ENCODE measurements at places on chromosomes 5 and 9.
A peak's percentile ranks its signal among the peaks of the same experiment; 100 is the strongest.

DNA sequence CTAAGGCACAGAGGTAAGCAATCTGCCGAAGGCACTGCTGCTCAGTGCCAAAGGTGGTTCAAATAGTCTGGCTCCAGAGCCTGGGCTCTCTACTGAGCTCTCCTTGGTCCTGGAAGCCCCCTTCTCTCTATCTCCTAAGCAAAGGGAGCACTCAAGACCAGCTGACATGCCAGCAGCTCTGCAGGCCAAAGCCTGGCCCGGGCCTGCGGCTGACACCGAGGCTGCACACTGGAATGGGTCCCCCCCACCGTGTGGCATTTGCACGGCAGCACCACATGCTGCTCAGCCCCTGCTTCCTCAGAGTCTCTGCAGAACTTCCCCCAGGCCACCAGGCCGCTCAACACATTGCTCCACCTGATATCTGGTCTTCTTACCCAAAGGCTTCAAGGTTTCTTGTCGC lies 57.8 kb upstream of the GOLPH3 start:
- no peak for DNase-seq
- H3K36me3 ChIP-seq: peaks cover 66% of the 10 kb centered on the region
- H3K27ac ChIP-seq: no peak overlapping the region
- no peaks in the 10 kb centered on the region for H3K27me3 ChIP-seq

DNA sequence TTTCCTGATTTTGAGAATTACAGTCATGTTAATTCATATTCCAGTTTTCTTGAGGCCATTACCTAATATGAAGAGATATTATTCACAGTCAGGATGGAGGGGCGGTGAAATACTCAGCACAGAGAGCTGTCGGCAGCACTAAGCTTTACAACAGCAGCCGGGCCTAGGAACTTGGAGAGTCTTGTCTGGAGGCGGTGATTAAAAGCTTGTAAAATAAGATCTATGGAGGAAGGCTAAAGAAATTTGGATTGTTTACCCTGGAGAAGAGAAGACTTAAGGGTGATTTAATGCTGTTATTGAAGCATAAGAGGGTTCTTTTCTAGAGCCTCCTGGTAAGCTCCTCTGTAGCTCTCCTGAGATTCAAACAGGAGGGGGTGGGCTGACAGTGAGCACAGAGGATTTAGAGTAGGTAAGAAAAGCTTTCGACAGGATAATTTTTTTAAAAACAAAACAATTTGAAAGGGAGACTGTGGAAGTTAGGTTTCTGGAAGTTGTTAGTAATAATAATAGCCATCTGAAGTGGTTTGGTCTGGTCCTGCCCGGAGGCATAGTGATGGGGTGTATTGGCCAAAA lies 406.3 kb upstream of the ADAMTSL1 start:
- no peak overlapping the region for H3K4me3 ChIP-seq
- no peaks in the 10 kb centered on the region for H3K36me3 ChIP-seq
- H3K27ac ChIP-seq: no peak overlapping the region
- DNase-seq: no peak
- no peaks in the 10 kb centered on the region for H3K27me3 ChIP-seq
- H3K4me1 ChIP-seq: no peaks in the 10 kb centered on the region

DNA sequence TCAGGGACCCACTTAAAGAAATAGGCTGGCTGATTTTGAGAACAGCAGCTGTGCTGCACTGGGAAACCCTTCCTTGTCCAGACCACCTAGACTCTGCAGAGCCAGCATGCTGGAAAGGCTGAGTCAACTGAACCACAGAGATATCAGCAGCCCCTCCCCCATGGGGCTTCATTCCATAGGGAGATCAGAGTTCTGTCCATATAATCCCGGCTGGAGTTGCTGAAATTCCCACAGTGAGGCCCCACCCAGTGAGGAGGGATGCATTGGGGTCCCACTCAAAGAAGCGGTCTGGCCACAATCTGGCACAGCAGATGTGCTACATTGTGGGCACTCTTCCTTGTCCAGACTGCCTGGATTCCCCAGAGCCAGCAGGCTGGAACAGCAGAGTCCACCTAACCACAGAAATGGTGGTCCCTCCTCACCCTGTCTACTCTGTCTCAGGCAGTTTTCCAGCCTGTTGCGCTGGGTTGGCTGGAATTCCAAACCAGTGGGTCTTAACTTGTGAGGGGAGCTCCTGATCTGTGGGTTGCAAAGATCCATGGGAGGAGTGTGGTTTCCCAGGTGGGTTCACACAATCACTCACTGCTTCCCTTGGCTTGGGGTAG lies 127.1 kb downstream of the RNF180 start:
- DNase-seq: no peak
- no peaks in the 10 kb centered on the region for H3K27me3 ChIP-seq
- no peaks in the 10 kb centered on the region for H3K36me3 ChIP-seq
- H3K27ac ChIP-seq: no peak overlapping the region
- no peak overlapping the region for H3K4me3 ChIP-seq
- H3K4me1 ChIP-seq: no peaks in the 10 kb centered on the region

DNA sequence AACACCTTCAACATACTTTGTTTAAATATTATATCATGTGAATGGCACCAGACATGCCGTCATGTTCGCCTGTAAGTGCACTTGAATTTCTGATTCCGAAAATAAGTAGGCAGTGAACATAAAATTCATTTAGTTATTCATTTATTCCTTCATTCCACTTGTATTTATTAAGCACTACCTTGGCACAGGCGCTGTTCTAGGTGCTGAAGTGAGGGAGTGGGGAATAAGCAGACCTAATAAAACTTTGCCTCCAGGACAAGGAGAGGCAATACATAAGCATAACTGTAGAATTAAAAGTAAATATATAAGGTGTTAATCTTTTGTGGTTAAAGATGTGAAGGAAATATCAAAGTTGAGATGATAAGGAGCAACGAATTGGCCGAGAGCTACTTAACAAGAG lies 297.4 kb downstream of the TENT4A start:
- H3K36me3 ChIP-seq: no peaks in the 10 kb centered on the region
- H3K27ac ChIP-seq: no peak overlapping the region
- H3K4me1 ChIP-seq: no peaks in the 10 kb centered on the region
- no peak for DNase-seq
- no peak overlapping the region for H3K4me3 ChIP-seq

GRCh38 chr9:96022445-96023051 lies 147.1 kb downstream of the ERCC6L2 start:
- DNase-seq: peak; percentile 36
- H3K27ac ChIP-seq: peak overlapping the region; percentile 70
- peak overlapping the region; percentile 30 for H3K4me3 ChIP-seq

GRCh38 chr5:36606036-36606427 lies 374 bp upstream of the SLC1A3 start:
- no peak overlapping the region for H3K4me3 ChIP-seq
- no peaks in the 10 kb centered on the region for H3K4me1 ChIP-seq
- DNase-seq: no peak
- no peaks in the 10 kb centered on the region for H3K27me3 ChIP-seq

DNA sequence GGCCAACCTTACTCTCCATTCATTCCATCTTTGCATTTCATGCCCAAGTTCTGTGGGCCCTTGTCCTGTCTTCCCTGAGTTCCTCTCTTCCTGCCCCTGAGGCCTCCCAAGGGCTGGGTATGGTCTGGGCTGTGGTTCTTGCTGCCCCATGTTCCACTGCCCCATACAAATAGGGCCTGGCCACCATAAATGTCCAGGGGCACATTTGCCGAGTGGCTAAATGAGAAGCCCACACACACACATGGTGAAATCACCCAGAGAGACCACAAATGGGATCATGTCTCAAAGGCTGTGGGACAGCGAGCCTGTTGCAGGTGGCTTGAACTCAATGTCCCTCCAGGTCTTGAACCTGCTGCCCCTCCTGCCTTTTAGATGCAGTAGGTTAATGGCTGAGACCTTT lies 1.2 kb downstream of the TIFAB start:
- H3K27me3 ChIP-seq: no peaks in the 10 kb centered on the region
- DNase-seq: no peak
- H3K36me3 ChIP-seq: no peaks in the 10 kb centered on the region

DNA sequence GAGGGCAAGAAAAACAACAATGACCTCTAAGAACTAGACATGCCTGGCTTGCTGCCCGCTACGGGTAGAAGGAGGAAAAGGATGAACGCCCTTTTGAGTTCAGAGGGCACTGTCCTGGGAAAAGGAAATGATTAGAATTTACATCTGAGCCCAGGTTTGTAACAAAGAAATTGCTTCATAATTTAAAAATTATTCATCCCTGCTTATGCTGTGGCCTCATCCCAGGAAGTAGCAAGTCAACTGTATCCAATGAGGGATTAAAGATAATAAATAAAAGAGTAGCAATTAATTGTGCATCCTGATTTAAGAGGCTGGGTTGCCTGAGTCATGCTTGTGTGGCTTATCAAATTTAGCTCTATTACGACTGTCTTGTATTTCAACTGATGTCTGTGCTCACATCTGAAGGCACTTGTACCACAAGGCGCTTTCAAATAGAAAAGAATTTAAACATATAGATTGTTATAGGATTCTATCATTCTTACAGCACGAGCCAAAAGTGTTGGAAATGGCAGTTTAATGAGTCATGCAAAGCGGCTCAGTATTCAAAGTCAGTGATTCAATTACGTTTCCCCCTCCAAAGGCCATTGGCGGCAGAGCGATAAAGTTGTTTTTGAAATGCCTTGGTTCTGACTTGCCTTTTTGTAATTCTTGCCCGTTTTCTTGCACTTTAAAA lies 40.0 kb upstream of the DMRT1 start:
- H3K4me3 ChIP-seq: no peak overlapping the region
- H3K27ac ChIP-seq: no peak overlapping the region
- no peaks in the 10 kb centered on the region for H3K4me1 ChIP-seq
- no peaks in the 10 kb centered on the region for H3K36me3 ChIP-seq
- no peaks in the 10 kb centered on the region for H3K27me3 ChIP-seq

DNA sequence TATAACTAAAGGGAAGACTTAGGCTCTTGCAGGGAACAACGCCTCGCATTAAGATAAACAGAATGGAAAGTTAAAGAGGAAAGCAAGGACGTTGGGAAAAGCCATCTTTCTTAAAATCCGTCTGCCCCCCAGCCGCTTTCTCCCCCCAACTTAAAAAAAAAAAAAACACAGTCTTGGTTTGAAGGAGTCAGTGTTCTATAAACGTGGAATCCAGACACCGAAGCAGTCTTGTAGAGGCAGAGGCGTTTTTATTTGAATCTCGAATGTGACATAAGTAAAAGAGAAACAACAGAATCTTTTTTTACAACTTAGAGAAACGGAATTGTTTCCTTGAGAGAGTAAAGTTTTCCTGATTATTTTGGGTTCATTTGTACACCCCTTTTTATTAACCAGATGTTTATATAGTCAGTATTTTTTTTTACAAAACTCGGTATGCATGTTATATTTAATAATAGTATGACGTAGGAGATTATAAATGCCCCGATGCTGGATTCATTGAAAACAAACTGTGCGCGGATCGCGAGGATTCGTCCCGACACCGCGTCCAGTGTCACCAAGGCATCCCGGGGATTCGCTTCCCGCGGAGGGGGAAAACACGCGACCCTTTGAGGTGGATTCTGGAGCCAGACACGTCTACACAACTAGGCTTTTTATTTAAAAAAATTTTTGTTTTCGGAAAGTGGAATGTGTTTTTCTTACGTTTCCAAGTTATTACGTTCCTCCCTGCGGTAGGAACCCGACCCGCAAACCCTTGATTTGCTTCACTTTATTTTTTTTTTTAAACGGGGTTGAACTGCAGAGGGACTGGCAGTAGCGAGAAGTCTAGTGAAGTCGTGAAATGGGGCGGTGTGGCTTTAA lies 6.7 kb downstream of the PTCH1 start:
- H3K27ac ChIP-seq: peak overlapping the region; percentile 72
- peak overlapping the region; percentile 50 for H3K4me3 ChIP-seq
- H3K27me3 ChIP-seq: no peaks in the 10 kb centered on the region
- no peaks in the 10 kb centered on the region for H3K36me3 ChIP-seq
- peak; percentile 29 for DNase-seq

DNA sequence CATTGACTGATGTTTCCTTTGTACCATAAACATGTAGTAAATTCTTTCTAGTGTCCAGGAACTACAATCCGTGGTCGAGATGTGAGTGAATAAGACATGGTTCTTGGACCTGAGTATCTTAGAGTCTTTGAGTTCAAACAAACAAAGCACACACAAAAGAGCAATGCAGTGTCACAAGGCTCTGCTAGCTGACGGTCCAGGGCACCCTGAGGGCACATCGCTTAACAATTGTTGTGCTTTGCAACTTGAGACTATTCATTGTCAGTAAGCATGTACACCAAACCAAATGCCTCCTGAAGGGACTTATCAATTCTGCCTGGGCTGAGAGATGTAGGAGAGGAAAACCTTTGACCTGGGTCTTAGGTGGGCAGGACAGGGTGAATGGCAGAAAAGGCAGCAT lies 84.8 kb downstream of the CAMK4 start:
- no peaks in the 10 kb centered on the region for H3K36me3 ChIP-seq
- no peaks in the 10 kb centered on the region for H3K27me3 ChIP-seq
- no peak overlapping the region for H3K27ac ChIP-seq
- no peak overlapping the region for H3K4me3 ChIP-seq
- DNase-seq: no peak

DNA sequence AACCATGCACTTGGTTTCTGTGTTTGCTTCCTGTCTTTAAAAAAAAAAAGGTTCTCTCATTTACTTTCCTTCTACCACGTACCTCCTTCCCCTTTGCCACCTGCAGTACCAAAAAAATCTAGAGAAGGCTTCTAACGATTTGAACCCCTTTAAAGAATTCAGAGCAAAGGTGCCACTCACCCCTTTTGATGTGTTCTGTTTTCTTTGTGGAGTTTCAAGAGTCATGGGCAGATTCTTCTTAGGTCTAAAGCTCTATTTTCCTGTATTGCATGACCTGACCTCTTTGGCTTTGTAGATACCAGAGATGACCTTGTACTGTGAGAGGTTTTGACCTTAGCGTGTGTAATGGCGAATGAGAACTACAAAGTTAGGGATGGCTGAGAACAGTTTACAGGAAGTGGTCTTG lies 29.0 kb downstream of the TXNDC8 start:
- no peak overlapping the region for H3K27ac ChIP-seq
- H3K4me1 ChIP-seq: peaks cover 3% of the 10 kb centered on the region
- no peaks in the 10 kb centered on the region for H3K27me3 ChIP-seq

GRCh38 chr5:55524816-55525215 lies 9.9 kb downstream of the PLPP1 start:
- H3K27me3 ChIP-seq: no peaks in the 10 kb centered on the region
- no peaks in the 10 kb centered on the region for H3K36me3 ChIP-seq

GRCh38 chr5:15031180-15031579 lies 159.6 kb upstream of the ANKH start:
- H3K36me3 ChIP-seq: no peaks in the 10 kb centered on the region
- no peak overlapping the region for H3K27ac ChIP-seq
- peak; percentile 10 for DNase-seq
- H3K4me3 ChIP-seq: no peak overlapping the region

- peak overlapping the region; percentile 94 for H3K27ac ChIP-seq
- peaks cover 7% of the 10 kb centered on the region for H3K4me1 ChIP-seq
- no peaks in the 10 kb centered on the region for H3K27me3 ChIP-seq
- H3K36me3 ChIP-seq: no peaks in the 10 kb centered on the region
- DNase-seq: peak; percentile 97
Measured at GRCh38 chr5:149675610-149676201, 54.4 kb upstream of the PPARGC1B start.

DNA sequence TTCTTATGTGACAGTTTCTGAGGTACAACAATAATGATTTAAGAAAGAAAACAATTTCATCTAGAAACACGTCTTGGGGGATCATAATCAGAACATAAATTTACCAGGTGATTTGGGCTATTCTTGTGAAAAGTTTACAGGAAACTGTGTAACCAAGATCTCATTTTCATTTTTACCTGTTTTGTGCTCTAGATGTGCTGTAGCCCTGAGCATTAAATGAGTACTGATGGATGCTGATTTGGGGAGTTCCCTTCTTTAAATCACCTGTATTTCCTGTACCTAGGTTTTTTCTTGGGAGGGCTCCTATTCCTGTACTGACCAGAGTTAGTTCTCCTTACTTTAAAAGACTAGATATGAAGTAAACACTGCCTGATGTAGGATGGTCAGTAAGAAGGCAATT lies 12.7 kb downstream of the MATR3 start:
- DNase-seq: no peak
- H3K36me3 ChIP-seq: no peaks in the 10 kb centered on the region
- H3K4me1 ChIP-seq: no peaks in the 10 kb centered on the region
- H3K4me3 ChIP-seq: no peak overlapping the region
- no peaks in the 10 kb centered on the region for H3K27me3 ChIP-seq

Measured in small intestine (tissue), 16 donors.